Type B pancreatic cell (in vitro differentiated cells): ENCODE measurements at places on chromosomes 1 and 21. TPM values are rescaled to one million over a fixed set of nuclear protein-coding genes. Genes with fewer than 3 reads are reported as not detected.

Gene PPM1J
- 2.5 and 2.6 TPM in 2 replicates for total RNA-seq

Gene TAS1R1
- total RNA-seq: not detected in 2 replicates

Gene SLFNL1
- 0.14 and 0.60 TPM in 2 replicates for total RNA-seq

Gene CCDC185
- total RNA-seq: not detected in 2 replicates

- no peak for DNase-seq
Measured at GRCh38 chr21:31538816-31539215, 120.7 kb upstream of the SOD1 start.

GRCh38 chr1:31910933-31911332, 27.2 kb downstream of the PTP4A2 start:
- DNase-seq: no peak

- no peak for DNase-seq
Measured at GRCh38 chr1:58924821-58925220, 141.0 kb upstream of the JUN start.

DNA sequence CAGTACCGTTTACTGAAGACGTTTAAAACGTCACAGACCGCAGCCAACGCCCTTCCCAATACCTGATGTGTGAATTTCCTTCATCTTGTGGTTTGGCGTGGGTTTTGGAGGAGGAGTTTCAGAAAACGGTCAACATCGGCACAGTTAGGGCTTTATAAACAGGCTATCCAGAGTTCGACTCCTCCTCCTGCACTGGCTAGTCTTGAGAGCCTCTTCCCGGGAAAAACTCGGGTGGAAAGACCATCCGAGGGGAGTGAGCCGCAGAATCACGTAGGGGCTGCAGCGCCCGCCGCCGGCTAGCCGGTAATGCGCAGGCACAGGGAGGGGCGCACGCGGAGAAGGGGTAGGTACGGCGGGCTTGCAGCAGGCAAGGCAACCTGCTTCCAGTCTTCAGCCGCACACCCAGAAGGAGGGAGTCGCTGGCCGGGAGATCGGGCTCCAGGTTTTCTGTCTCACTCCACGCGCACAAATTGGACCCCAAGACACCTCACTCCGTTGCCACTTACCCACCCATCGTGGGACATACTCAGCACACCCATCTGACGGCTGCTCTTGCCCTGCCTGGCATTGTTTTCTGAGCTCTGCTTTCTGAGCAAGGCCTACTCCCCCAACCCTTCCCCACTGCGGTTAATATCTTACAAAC, 25.4 kb downstream of the SLC19A2 start:
- DNase-seq: no peak

- DNase-seq: no peak
Measured at GRCh38 chr1:21337928-21338572, 47.8 kb upstream of the ECE1 start.

DNA sequence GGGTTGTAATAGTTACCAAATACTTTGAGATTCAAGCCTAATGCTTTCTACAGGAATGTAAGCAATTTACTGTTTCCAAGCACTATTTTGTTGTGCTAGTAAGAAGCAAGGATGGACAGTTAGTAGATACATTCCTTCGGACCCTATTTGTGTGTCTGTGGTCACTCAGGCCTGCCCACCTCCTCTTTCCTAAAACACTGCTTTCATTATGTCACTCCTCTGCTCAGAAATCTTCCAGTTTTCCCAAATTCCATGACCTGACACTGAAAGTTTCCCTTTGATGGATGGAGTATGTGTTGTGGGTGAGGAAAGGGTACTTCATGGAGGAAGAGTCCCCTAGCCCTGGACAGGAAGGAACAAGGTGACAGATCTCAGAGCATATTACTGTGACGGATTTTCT, 141.1 kb downstream of the DISP1 start:
- DNase-seq: no peak

DNA sequence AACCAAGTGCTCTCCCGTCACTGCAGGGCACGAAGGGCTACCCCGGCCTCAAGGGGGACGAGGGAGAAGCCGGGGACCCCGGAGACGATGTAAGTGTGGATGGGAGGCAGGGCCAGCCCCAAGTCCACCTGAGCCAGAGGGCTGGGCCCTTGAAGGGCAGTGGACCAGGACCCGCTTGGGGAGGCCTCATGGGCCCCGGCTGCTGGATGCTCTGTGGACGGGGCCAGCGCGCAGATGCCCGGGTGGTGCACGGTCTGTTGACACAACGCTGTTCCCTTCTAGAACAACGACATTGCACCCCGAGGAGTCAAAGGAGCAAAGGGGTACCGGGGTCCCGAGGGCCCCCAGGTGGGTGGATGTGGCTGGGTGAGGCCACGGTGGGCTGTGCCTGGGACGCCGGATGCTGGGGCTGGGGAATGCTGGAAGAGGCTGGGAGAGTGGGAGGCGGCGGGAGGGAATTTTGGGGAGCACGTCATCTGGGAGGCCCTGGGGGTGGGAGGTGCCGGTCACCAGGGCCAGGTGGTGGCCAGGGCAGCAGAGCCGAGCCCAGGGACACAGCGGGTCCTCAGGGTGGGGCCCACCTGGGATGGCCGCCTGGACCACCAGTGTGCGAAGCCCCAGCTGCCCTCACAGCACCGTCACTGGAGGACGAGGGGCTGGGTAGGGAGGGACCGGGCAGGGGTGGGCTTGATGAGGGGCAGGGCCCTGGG, 17.5 kb downstream of the COL6A1 start:
- DNase-seq: no peak
